ENCODE measurements at places on chromosomes 7 and 10.

- DNase-seq, result no peak
These were observed 189.5 kb downstream of the DIP2C start for GRCh38 chr10:499991-500390.

- no peak for DNase-seq
These were observed 54.3 kb upstream of the SEMA3A start for GRCh38 chr7:84248843-84249242.

DNA sequence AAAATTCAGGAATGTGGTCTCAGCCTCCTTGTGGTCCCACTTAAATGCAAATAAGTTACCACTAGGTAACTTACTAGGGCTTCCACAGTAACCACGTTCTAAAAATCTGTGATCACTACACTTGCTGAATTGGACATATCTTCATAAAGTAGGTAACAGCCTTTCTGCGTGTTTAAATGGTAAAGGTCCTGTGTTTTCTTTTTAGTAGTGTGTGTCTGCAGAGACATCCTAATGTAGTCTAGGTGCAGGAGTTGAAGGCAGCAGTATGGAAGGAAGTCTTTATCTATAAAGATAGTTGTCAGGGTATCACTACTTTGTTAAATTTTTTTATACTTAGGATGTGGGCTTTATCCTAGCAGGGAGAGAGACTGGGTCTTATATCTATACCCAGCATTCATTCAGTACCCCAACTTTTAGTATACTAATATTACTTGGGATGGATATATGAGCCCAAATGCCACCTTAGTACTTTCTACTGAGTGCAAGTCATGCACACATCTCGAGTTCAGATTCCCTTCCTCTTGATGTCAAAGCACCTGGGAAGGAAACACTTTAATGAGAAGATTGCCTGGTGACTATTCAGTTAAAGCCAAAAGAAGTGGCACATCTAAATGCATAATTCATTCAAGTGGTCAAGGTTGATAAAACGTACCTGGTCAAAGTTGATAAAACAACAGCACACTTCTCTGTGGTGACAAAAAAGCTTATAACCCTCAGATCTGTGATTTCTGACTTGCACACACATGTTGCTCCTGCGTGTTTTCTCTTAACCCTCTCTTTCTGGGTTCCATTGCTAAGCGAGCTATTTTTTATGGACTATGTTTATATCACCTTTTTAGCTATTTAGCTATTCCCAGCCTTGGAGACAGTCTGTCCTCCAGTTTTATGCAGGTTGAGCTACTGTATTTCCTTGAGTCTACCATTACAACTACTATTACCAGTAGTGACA, 281.1 kb upstream of the DKK1 start:
- no peak for DNase-seq

GRCh38 chr7:156832195-156832877, 60.6 kb downstream of the LMBR1 start:
- no peak for DNase-seq
